ENCODE measurements at places on chromosomes 7 and 10.

GRCh38 chr10:5500162-5500670 lies 846 bp upstream of the CALML5 start:
- no peak for DNase-seq

- DNase-seq = no peak
Observed at GRCh38 chr7:29329686-29330085, 135.1 kb downstream of the CHN2 start.

DNA sequence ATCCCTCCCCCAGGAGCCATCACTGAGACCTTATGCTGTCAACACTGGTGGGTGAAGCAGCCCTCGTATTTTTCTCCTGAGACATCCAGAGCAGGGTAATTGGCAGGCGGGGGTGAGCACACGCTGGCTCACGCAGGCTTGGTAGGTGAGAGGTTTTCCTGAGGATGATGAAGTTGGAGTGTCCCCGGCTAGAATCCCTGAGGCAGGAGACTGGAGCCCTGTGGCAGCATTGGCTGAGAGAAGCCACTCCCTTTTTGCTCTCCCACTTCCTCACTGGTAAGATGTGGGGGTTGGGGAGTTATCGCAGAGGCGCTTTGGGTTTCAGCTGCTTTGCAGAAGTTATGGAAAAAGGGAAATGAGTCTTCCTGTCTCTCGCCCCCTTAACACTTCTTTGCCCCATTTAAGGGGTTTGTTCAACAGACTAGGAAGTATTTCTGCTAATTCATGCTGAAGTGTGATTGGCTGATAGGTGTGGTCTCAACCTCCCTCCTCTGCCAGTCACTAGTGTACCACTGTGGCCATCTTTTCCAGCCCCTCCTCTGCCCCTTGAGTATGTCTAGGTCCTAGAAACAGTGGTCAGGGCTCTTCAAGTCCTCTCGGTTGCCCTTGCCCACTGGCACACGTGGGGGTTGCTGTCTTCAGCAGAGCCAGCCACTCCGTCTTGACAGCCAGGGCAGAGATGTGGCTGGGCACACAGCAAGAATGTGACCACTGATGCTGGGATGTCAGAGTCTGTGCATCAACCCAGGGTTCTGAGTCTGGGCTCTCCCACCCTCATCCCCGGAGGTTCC lies 5.7 kb downstream of the ARPC1B start:
- DNase-seq = no peak

DNA sequence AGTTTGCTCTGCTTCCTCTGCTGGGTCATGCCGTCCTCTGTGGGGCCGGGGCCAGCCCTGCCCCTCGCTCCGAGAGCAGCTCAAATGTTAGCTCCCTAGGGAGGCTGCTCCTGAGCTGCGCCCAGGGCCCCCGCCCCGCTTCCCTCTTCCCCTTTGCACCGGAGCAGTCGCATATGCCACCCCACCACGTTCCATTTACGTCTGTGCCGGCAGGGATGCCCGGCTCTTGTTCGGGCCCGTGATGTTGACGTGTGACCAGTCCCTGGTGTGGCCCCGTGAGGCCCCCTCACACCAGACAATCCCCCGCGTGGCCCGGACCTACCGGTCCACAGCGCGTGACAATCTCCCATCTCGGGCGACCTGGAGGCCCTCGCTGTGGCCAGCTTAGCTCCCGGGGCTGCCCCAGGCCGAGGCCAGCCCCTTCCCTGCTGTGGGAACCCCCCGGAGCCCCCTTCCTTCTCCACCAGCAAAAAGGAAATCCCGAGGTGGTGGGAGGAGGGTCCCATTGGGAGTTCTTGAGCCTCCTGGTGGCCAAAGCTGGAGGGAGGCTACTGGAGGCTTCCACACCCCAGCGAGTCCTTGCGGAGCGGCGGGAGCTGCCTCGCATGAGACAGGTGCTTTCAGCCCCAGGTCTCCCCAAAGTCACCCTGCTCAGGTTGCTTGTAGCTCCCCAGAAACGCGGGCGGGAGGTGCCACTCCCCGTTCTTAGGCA lies 15.2 kb downstream of the FAM20C start:
- no peak for DNase-seq

GRCh38 chr10:78545756-78546155 lies 512.1 kb downstream of the RPS24 start:
- DNase-seq = no peak

- DNase-seq = no peak
Observed at GRCh38 chr10:33277135-33277536, 57.3 kb downstream of the NRP1 start.

DNA sequence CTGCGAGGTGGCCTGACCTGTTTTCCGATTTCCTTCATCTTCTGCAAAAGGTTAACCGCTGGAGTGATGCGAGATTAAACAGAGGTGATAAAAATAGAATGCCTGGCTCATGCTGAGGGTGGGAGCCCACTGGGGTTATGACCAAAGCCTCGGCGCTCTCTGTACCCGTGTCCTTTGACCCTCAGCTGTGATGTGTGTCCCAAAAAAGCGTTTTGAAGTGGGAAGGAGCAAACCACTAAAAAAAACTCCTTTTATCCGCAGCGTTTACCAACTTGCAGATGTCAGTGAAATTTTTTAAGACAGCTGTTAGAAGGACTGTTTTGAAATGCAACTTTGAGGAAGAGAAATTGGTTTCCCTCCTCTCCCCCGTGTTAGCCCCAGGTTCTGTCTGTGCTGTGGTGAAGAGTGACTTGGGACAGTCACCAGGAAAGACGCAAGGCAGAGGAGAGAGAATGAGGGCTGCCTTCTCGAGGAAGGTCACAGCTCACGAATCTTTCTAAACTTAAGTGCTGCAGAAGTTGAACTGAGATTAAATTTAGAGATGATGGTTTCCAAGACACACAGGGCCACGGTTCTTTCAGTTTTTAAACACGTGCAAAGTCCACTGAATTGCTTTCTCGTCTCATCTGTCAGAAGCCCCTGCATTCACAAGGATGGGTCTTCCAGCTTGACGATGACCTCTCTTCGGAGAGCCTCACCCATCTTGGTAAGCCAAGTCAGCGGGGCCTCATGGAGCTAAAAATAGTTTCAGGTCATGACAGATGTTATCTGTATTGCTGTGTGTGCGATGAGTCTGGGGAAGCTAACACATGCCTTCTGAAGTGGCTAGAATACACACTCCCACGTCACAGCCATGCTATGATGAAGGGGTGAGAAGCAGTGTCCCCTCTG lies 27.6 kb downstream of the AMZ1 start:
- DNase-seq = no peak

DNA sequence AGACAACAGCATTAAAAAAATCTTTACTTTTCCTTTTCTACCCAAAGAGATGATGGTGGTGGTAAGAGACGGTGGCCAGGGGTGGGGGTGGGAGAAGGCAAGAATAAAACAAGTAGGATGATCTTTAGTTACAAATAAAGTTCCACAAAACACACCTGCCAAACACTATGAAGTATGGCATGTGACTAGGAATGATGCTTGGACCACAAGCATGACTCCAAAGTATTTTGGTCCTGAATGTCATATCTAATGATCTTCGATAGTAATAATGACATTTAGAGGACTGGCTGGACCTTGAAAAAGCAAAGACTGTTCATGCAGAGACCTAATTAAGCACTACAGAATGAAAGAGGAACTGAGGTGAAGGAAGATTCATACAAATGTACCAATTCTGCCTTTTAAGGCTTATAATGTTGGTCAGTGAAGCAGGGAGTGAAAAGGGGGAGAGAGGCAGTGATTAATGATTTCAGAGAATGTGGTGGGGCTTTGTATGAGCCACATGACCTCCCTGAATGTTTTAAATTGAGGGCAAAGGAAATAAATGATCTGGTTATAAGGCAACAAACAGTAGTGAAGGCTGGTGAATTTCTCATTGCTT lies 29.6 kb upstream of the DKK1 start:
- DNase-seq = no peak

- no peak for DNase-seq
Observed at GRCh38 chr7:153532326-153532725, 519.9 kb upstream of the DPP6 start.

- DNase-seq = no peak
Observed at GRCh38 chr10:14673189-14673861, 101.4 kb downstream of the FAM107B start.

- no peak for DNase-seq
Observed at GRCh38 chr7:47358357-47358756, 223.6 kb downstream of the TNS3 start.

GRCh38 chr10:92790440-92790839 lies 57.9 kb upstream of the EXOC6 start:
- DNase-seq = no peak

DNA sequence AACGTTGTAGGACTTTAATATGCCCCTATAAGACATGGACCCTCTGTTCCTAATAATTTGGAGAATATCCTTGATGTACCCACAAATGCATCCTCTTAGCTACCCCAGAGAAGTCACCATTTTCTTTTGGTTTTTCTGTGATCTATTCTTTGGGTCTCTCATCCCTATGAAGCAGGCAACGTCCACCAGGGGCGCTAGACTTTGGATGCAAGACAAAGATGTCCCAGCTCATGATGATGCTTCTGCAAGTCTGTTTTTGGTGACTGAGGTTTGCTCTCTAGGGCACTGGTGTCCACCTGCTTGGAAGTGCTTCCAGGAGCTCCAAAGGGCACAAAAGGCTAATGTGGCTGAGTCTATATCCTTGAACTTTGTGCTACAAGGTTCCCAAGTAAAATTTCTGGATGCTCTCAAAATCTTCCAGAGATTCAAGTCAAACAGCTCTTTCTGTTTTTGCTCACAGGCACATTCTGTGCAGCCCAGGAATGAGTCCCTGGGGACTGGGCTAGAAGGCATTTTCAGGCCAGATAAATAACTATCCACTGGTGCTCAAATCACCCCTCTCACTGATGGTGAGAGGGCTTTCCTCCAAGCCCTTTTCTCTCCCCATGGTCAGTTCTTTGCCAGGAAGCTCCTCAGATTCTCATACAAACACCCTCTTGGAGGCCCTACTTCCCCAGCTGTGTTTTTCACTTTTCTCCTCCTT lies 166.4 kb downstream of the C7orf25 start:
- no peak for DNase-seq

- DNase-seq = no peak
Observed at GRCh38 chr7:47737601-47738000, 155.7 kb upstream of the TNS3 start.

GRCh38 chr7:50761713-50762112 lies 21.0 kb downstream of the GRB10 start:
- DNase-seq = no peak

DNA sequence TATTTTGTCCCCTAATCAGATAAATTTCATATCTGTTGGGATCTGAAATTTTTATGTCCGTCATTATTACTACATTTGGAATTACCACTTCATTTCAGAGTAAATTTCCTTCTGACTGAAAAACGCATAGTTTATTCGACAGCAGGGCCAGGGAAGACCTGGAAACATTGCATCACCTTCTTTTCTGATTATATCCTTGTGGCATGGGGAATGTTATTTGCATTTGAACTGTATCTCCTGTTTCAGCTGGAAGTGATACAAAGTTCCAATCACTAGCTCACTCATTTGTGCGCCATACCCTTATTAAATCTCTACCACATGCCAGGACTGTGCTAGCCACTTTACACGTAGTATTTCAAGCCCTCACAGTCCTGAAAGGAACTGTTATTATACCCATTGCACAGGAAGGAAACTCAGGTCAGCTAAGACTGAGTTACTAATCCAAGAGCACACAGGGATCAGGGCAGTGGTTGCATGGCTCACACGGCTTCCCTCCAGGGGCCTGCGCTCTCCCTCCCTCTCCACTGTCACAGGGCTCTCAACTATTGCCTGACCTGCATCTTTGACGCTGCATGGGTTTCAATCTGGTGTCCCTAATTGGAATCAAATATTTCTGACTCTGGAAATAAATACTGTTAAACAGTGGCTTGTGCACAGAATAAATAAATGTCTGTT lies 84.4 kb upstream of the NANOS1 start:
- no peak for DNase-seq

DNA sequence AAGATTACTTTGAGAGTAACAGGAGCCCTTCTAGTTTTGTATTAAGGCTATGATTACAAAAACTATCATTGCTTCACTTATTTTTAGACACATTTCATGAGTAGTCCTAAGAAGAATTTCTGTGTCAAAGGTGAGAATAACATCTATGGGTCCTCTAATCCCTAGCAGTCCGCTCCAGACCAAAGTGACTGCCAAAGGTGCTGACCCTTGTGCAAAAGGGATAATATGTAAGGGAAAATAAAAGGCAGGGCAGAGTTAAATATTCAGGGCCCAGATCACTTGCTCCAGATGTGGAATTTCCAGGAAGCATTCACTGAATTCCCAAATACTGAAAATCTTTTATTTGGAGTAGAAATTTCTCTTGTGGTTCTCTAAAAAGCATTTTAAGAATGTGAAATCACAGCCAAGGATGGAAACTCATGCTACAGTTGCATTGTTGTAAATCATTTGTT lies 29.3 kb downstream of the RHOBTB1 start:
- no peak for DNase-seq

GRCh38 chr10:78862328-78862640 lies 206.5 kb upstream of the ZMIZ1 start:
- DNase-seq = no peak

DNA sequence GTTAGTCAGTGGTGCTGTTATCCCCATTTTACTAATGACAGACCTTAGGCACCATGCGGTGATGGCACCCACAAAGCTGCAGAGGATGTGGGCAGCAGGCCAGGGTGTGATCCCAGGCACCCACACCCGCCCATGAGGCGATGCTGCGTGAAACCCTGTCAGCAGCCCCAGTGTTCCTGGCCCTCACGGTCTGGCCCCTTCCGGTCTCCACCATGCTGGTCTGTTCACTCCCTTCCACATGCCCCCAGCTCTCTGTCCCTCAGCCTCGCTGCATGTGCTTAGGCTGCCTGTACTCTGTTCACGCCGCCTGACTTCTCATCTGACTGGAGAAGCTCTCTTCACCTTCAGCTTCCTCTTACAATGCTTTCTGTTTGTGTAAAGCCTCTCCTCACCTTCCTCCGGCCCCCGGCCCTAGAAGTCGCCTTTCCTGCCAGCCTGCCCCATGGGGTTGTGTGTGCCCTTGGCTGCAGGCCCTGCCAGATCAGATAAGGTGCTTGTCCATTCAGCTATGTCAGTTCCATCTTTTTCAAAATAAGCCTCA lies 17.6 kb upstream of the ORAI2 start:
- DNase-seq = peak; percentile 46

DNA sequence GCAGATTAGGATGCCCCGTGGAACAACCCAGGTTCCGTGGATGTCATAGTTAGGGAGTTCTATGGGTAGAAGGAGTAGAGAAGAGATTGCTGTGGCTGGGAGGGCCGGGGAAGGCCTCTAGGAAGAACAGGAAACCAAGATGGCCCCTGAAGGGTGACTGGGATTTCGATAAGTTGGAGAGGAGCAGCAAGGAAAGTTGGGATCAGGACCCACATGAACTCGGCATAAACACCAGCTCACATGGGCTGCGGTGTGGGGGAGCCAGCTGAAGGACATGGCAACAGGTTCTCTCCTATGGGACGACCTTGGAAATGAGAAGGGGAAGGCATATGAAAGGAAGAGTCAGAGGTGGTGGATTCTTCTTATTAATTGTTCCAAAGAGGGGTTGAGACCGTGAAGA lies 333.7 kb upstream of the SHH start:
- no peak for DNase-seq
